Foreskin melanocyte (primary cell): ENCODE measurements at places on chromosomes 1 and 21.

DNA sequence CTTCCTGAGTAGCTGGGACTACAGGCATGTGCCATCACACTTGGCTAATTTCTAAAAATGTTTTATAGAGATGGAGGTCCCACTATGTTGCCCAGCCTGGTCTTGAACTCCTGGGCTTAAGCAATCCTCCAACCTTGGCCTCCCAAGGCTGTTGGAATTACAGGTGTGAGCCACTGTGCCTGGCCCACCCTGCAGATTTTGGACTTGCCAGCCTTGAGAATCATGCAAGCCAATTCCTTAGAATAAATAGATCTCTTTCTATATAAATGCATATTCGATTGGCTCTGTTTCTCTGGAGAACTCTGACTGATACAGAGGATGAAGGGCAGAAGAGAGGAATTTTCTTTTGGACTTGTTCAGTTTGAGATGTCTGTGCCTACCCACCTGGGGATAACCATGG lies 6.7 kb downstream of the CLDN14 start:
- DNase-seq: no peak

DNA sequence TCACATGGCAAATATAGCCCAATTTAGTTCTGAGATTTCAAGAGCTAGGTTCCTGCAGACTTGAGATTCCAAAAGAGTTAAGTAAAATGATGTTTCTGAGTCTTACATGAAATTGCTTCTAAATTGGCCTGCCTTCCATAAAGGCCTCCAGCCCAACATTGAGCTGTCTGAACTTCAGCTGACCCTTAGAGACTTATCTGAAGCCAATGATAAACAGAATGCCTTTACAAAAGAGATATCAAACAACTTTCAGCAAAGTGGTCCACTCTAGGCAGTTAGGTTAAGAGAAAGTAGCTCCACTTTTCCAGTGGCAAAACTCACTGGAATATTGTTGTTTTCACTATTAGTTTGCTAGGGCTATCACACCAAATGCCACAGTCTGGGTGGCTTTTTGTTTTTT lies 6.3 kb upstream of the RC3H1 start:
- DNase-seq: no peak

GRCh38 chr1:210455840-210456603 lies 127.3 kb downstream of the HHAT start:
- DNase-seq: no peak

DNA sequence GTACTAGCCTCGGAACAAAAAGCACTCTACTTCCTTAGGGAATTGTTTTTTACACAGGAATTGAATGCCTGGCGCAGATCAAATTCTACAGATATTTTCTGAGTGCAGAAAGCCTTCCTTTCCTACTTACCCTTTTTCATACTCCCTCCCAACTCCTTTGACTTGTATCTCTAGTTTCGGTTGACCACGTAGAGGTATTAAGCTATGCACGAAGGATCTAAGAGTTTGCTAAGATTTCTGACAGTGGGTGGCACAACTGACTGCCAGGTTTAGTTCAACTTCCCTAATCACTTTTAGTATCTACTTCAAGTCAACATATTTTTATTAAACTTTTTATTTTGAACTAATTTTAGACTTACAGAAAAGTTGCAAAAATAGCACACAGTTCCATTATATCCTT lies 5.0 kb downstream of the TOR1AIP2 start:
- no peak for DNase-seq

DNA sequence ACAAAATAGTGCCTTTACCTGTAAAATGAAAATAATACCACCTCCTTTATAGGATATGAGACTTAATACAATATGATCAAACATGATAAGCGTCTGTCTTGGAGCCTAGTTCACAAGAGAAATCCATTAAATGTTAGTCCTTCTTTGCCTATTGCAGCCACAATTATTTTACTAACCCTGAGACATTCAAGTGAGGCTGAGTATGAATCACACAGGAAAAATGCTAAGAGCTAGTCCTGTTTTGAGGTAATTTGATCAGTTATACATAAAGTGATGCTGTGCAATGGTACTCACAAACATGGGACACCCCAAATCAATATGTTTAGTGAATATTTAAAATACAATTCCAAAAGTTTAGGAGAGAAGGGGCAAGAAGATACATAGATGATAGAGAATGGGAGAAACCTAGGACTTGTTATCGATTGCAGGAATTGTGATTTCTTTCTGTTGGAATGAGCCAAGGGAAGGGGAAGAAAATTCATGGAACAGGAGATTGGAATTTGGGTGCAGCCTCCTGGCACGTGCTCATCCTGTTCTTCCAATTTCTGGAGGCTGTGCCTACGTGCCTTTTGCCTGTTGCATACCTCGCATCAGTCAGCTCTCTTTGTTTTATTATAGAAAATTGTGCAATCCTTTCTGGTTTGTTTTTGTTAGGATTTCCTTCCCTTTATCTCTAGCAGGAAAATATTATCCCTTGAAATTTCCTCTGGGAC lies 39.9 kb upstream of the BACH1 start:
- DNase-seq: no peak

DNA sequence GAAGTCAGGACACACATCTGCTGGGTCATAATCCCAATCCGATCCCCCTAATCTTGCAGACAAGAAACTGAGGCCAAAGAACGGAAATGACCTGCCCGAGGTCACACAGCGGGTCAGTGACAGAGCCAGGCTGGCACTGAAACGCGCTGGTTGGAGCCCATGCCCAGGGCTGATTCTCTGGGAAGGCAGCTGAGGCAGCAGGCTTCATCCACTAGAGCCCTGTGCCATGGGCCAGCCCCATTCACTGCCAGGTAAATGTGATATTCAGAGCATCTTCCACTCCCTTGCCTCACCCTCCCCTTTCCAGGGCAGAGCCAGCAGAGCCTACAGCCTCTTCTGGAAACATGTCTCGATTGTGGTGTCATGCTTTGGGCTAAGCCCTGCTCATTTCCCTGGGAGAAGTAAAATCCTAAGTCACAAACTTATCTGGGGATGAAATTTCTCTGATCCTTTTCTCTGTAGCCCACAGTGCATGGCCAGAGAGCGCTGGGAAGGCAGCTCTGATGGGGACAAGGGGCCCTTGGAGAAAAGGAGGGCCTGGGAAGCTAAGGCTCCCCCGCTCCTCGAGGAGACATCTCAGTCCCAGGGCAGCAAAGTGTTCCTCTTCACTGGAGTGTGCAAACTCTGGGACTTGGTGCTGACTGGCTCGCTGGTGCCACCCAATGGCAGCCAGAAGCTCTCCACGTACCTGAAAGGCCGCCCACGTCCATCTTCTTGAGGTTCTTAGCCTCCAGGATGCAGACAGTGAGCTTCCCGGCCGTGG lies 110.4 kb downstream of the SYT2 start:
- peak; percentile 37 for DNase-seq

DNA sequence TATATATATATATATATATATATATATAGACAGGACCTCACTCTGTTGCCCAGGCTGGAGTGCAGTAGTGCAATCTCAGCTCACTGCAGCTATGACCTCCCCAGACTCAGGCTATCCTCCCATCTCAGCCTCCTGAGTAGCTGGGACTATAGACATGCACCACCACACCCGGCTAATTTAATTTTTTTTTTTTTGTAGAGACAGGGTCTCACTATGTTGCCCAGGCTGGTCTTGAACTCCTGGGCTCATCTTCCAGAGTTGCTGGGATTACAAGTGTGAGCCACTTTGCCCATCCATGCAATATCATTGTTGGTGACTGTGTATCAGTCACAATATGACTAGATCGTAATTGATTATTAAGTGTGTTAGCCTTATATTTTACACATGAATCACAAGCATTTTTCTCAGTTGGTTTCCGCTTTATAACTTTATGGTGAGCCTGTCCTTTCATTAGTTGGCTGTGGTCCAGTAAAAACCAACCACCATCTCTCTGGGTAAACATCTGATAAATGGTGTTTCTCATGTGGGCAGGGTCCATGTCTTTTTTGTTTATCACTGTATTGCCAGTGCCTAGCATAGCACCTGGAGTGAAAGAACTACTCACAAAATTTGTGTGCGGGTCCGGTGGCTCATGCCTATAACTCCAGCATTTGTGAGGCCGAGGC lies 63.6 kb downstream of the MYOM3 start:
- no peak for DNase-seq

- no peak for DNase-seq
Measured at GRCh38 chr1:29275435-29275834, 39.1 kb downstream of the PTPRU start.

GRCh38 chr1:28127617-28128257 lies 39.3 kb upstream of the EYA3 start:
- peak; percentile 92 for DNase-seq

DNA sequence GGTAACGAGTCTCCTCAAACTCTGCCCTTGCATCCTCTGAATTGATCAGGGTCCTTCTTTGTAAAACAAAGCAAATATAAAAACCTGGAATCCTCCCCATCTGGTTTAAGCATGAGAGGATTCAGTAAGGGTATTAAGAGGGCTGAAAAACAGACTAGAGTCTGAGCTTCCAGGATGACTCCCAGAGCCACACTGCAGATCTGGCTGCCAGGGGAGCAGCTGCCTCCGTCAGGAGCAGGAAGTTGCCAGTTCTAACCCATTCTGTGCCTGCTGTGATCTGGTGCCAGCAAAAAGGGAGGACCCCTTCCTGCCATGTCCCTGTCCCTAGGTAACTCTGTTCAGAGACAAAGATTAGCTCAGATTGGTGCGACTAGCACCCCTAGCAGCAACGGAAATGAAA lies 27.5 kb downstream of the SERTAD4 start:
- DNase-seq: no peak

- DNase-seq: no peak
Measured at GRCh38 chr1:205672970-205673369, 7.3 kb downstream of the SLC45A3 start.

DNA sequence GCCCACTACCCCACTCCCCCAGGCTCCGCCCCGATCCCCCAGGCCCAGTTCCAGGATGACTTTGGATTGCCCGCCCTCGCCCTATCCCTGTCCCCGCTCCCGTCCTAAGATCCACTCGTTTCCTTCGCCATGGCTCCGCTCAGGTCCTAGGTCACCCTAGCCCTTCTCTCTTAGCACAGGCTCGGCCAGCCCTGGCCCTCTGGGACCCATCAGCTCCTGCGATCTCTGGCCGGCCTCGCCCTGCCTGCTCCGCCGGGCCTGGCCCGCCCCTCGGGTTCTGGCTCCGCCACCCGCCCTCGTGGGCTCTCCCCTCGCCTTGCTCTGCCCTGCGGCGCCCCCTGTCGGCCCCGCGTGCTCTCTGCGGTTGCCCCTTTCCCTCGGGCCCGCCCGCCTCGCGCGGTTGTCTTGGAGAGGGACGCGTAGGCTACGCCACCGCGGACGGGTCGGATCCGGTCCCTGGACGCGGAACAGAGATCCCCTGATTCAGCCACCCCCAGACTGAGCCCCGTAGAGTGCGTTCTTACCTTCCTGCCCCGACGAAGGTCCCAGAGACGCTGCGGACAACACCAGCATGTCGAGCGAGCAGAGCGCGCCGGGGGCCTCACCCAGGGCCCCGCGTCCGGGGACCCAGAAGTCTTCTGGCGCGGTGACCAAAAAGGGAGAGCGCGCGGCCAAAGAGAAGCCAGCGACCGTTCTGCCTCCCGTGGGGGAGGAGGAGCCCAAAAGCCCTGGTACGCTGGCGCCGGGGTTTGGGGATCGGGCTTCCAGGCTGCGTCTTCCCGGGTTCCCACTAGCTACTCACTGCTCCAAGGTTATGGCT lies at the start of gene LRRC71:
TSS of gene LRRC71 (plus strand) at position 400 of the 820 bp plus-strand sequence. CDS start at position 572, 172 bp downstream.
- DNase-seq: peak; percentile 61

DNA sequence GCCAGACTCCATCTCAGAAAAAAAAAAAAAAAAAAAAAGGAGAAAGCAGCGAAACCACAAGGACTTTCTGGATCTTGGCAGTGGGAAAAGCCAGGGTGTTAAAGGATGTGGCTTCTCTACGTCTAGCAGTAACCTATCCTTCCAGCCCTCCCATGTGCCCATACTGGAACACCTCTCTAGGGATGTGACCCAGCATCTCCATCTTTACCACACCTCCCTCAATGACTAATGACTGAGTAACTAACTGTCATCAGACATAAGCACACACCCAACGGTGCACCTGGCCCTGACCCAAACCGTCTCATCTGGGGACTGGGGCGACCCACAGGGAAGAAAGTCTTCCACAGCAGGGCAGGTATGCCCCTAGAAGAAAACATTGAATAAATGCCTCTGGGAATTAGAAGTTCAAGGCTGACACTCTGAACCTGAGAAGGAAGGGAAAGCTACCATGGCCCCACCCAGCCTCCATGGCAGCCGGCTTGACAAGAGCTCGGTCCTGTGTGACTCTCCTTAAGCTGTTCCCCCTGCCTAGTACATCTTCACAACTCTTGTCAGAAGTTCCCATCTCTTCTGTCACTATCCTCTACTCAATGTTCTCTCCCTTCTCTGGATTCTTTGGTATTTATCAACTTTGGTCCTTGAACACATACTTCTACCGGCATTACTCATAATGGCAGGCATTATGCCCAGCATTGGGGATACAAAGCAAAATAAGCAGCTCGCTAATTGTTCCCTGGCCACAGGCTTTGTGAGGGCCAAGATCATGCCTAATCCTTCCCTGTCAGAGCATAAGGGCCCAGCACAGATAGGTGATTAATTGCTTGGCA lies 14.8 kb upstream of the PAQR6 start:
- DNase-seq: no peak

DNA sequence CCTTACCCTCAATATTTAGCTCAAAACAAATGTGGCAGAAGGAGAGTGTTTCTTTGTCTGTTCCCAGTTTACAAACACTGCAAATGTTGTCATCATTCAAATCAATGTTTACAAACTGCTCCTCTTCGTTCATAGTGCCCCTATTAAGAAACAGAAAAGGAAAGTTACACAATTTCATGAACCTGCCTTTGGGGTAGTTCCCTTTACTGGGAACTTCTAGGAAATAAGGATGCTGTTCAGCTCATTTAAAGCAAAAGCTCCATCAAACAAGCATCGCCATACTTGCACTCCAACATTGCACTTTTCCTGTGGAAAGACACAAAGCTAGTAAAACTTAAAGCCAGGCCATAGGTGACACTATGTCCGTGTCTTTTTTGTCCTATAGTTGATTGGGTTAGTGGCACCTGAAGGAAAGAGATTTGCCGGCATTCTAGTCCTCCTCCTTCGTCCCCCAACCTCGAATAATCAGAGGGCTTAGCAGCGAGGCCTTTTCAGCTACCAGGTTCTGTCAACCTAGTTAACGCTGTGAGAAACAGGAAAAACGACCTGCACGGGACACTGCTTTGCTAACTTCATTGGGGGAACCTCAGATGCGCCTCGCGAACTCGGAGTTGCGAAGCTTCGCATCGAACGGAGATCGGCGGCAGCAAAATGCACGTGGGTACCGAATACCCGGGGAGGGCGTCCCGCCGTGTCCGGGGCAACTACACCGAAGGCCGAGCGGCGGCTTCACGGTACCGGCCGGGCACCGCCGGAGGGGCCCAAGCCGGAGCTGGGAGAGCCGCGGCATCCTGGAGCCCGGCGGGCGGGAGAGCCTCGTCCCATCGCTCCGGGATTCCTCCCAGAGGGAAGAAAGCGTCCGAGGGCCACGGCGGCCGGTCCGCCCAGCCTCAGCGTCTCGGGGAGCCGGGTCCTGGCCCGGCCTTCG lies 706 bp downstream of the C21orf91 start:
- no peak for DNase-seq

DNA sequence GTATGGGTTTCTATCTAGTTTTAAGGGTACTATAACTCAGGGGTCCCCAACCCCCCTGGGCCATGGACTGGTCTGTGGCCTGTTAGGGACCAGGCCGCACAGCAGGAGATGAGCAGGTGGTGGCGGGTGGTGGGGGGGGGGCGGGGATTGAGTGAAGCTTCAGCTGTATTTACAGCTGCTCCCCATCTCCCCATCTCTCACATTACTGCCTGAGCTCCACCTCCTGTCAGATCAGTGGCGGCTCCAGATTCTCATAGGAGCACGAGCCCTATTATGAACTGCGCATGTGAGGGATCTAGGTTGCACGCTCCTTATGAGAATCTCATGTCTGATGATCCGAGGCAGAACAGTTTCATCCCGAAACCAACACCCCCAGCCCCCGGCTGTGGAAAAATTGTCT lies 95.1 kb upstream of the SLC45A1 start:
- no peak for DNase-seq

- no peak for DNase-seq
Measured at GRCh38 chr1:204887846-204888245, 17.2 kb downstream of the NFASC start.
